Glomerular endothelial cell (primary cell): ENCODE measurements at places on chromosomes 6 and 20.

GRCh38 chr6:34355889-34356288 is 36.6 kb downstream of the NUDT3 start:
- no peak for DNase-seq

GRCh38 chr6:159107451-159108260 is 61.5 kb upstream of the FNDC1 start:
- DNase-seq = no peak

DNA sequence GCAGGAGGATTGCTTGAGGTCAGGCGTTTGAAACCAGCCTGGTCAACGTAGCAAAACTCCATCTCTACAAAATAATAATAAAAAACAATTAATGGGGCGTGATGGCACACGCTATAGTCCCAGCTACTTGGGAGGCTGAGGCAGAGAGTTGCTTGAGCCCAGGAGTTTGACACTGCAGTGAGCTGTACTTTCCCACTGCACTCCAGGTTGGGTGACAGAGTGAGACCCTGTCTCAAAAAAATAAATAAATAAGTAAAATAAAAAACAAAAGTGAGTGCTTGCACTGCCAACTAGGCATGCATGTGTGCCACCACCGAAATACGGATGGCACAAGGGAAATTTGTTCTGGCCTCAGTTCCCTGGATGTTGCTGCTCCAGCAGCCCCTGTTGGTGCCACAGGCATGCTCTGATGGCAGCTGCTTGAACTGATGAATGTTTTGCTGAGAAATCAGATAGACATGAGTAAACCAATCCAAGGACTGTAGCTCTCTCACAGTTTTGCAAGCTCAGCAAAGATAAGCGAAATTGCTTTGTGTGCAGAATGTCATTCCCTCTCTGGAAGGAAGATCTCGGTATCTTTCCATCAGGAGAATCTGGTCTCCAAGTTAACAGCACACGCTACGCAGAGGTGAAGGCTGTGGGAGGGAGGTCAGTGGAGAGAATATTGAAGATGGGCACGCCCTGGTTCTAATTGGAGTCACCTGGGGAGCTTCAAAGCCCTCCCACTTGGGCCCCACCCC is 188.0 kb upstream of the SLC24A3 start:
- no peak for DNase-seq

DNA sequence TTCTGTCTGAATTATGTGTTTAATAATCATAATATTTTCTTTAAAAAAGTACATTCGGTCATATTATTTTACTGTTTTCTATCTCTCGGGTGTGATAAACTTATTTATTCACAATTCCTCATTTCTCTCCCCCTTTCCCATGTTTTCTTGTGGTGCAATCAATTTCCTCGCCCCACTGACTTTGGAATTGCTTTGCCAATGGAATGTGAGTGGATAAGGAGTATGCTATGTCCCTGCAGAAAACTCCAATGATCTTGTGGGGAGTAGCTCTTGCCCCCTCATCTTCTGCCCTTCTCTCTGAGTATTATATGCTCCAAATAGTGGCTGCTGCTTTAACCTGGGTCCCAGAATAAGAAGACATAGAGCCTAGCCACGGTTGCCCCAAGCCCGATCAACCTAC is 64.1 kb downstream of the HMGN3 start:
- DNase-seq = no peak
